Small intestine (tissue), 16 donors: ENCODE measurements at places on chromosomes 12 and 14.

GRCh38 chr14:100531152-100532121, 55.8 kb downstream of the BEGAIN start:
- DNase-seq, result no peak

- peak; percentile 44 for DNase-seq
These were observed 442.6 kb downstream of the DPF3 start for GRCh38 chr14:72451054-72451972.

DNA sequence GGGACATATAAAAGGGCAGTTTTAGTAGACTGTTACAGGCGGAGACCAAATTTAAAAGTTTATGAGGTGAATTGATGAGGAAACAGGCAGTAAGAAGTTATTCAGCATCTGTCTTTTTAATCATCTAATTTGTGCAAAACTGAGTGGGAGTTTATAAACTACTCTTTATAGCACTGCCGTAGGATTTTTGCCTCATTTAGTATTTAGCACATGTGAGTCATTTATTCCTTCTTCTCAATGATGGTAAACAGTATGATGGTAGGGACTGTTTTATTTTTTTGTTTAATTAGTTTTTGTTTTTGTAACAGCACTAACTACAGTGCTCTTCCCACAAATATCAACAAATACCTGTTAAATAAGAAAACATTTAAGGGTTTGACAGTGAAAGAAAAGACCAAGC, 20.6 kb downstream of the TOGARAM1 start:
- DNase-seq, result no peak

DNA sequence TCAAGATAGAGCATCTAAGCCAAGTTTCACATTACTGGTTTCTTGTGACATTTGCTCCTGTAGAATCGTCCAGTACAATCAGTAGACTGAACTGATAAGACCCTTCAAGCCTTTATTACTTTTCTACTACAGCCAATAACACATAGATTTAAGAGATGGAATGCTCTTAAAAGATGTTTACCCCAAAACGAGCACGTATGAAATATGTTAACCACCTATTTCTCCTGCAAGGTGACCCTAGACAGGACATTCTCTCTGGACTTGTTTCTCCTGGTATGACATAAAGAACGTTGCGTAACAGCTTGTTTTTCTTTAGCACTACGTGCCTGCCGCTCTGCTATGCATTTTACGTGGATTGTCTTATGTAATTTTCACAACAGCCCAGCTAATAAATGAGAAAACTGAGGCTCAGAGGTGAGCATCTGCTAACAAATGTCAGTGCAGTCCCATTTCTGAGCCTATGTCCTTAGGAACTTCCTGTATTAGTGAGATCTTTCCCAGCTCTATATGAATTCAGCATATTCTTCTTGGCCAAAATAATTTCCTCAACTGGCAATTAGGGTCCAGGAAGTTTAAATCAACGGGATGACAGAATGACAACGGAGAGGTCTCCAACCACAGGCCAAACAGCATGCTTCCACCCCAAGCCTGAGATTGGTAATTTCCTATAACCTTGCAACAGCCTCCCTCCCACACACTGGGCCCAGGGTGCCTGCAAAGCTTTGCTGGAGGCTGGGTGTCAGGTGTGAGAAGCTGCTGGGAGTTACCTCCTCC, 3.7 kb downstream of the NFKBIA start:
- DNase-seq, result peak; percentile 24

DNA sequence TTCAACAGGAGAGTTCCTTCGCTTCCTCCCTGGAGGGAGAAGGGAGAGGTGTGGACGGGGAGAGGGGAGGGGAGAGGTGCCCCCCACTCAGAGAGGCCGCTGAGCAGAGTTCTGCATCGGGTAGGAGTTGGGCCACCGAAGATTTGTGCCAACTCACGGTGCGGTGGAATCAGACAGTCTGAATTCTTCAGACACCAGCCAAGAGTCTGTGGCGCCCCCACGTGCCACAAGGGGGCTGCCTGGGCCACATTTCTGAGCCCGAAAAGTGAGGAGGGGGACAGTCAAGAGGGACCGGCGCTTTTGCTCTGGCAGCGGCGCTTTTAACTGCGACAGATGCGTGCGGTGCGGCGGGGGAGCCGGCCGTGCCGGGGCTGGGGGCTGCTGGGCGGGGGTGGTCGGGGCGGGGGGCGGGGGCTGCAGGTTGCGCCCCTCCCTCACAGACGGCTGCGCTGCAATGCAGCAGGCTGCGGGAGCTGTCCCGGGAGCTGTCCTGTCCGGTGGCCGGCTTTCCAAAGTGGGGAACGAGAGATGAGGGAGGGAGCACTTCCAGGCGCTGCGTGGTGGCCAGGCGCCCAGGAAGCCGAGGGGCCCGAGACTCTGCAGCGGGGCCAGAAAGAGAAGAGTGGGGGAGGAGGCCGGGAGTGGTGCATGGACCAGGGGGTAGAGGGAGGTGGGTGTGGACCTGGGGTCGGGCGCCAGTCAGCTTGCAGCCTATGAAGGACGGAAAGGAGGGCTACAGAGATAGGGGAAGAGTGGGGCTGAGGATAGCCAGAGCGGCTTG, 975 bp upstream of the RTL1 start:
- no peak for DNase-seq

DNA sequence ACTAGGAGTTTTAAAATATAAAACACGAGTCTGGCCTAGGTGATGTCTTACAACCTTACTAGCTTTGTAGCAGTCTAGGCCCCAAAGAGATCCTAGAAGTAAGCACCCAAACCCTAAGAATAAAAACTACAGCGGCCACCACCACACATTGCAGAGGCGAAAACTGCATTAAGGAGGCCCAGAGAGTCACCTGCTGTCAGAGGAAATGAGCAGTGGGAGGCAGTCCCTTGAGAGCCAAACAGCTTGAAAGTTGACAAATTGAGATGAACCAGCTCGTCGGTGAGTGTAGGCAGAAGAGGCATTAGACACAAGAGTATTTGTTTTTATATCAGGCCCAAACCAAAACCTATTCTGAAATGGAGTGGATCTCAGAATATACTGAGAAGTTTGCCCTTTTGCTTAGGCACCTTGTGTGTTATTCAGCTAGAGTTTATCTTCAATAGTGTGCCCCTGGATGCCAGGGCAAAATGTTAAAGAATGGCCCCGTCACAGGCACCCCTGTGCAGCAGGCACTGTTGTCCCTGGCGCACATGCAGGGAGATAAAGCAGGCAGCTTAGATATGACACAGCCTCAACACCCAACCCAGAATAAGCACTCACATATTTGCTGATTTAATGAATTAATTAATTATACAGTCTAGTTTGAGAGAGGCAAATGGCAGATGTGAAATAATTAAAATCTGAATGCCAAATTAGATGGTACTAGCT, 56.7 kb downstream of the TTC7B start:
- DNase-seq, result no peak

- peak; percentile 75 for DNase-seq
These were observed 2.7 kb upstream of the SAMD4A start for GRCh38 chr14:54564071-54564867.

DNA sequence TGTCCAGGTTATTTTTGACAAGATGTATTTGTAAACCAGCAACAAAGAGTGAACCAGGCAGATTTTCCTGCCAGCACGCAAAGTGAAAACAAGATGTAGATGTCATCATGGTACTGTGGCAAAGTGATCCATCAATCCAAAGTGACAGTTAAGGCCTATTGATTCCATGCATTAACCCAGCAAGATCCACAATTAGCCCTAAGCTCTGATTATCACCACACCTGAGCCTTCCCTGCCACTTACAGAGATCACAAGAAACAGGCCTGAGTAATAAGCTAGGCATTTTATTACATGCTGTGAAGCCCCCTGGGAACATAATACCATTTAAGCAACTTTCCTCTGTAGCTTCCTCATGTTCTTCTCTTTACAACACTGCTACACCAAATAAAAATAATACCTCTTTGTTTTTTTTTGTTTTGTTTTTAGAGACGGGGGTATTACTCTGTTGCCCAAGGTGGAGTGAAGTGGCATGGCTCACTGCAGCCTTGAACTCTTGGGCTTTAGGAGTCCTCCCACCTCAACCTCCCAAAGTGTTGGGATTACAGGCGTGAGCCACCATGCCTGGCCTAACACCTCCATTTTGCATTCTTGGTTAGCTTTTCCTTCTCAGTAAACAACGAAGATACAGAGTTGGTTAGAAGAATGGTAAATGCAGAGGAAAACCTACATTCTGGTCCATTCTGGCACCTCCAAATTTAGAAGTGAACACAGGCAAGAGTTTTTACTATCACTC, 85.5 kb downstream of the STON2 start:
- no peak for DNase-seq

DNA sequence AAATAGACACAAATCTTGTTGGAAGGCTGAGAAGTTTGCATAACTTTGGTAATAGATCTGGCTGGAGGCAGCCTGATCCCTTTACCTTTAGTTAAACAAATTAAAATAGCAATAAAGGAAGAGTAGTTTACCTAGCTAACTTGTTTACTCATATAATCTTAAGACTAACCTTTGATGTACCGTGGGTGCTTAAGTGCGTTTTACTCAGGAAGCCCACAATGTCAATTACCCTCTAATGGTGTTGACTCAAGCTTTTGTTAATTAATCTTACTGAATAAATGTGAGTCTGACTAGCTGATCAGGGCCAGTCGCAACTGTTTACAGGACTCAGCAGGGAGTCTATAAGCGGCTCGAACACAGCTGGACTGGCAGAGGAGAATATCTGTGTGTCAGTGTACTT, 51.5 kb downstream of the FAR2 start:
- DNase-seq, result peak; percentile 16

GRCh38 chr14:68665131-68665530, 127.7 kb downstream of the ZFP36L1 start:
- no peak for DNase-seq

DNA sequence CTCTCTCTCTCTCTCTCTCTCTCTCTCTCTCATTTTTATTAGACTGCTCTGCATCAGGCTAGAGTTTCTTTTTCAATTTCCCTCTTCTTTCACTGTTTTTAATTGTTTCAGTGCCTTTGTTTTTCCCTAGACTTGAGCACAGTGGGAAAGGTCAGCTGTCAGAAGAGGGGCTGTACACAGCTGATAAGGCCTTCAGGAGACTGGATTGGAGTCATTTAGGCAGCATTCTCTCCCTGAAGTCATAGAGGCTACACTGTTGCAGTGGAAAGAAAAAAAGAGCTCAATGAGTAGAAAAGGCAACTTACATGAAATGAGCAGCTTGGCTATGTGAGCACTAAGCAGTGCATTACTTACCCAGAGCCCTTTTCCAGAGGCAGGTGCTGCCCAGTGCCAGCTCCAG, 456.9 kb downstream of the NRXN3 start:
- DNase-seq, result no peak

DNA sequence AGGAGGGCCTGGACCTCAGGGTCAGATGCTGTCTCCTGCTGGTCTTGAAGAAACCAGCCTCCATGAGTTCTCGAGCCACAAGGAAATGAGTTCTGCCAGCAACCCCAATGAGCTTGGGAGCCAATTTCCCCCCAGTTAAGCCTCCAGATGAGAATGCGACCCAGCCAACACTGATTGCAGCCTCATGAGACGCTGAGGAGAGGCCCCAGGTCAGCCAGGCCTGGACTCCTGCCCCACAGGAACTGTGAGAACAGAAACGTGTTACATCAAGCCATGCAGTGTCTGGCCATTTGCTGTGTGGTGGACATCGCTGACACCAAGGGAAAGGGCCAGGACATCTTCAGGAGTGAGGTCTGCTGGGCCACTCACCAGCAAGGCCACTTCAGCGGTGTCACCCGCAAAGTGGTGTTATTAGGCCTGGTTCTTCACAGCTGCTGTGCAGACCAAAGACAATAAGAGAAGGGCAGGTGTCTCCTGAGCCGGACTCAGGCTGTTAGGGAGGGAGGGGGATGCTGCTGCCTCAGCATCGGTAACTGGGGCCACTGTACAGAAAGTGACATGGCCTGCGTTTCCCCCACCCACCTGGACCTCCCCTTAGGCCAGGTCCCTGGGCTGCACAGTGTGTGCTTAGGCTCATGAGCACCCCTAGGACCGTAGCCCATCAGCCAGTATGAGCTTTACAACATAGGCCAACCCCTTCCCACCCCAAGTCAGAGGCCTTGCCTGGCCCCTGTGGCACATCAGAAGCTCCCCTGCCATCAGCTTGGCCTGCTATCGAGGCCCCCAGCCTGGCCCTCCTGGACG, 272.4 kb upstream of the RTL1 start:
- no peak for DNase-seq

GRCh38 chr14:80850197-80850814, 91.2 kb downstream of the CEP128 start:
- peak; percentile 39 for DNase-seq

DNA sequence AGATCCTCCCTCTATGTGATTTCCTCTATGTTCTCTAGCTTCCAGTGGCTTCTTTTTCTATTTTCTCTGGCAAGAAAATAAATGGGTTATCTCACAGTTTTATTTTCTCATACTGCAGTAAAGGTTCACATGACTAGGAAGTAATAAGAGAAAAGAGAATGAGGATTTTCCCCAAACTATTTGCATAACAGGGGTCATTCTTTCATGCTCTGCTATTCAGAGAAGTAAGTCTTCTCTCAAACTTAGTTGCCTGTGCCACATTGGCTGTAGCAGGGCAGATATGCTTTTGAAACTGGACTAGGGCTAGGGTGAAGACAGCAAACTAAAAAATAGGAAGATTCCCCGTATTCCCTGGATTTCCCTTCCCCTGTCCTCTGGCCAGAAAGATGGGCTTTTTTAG, 57.4 kb downstream of the ACSM4 start:
- DNase-seq, result no peak

- peak; percentile 72 for DNase-seq
These were observed 7.3 kb upstream of the KIF26A start for GRCh38 chr14:104130974-104131651.

DNA sequence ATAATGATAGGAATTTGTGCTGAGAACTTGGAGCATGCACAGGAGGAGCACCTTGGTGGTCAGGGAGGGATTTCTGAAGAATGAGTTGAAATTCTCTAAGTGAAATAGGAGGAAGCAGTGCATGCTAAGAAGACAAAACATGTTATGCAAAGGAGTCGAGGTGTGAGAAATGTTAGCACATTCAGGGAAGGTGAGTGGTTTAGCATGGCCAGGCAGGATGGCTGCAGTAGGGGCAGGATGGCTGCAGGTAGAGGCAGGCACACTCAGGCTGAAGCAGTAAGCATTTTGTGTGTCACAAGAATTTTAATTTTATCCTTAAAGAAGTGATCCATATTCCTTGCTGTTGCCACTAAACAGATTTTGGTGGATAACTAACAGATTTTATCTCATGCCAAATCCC, 46.3 kb downstream of the CATSPERB start:
- DNase-seq, result no peak
